ENCODE measurements at places on chromosomes 7 and 10.
A peak's percentile ranks its signal among the peaks of the same experiment; 100 is the strongest.

DNA sequence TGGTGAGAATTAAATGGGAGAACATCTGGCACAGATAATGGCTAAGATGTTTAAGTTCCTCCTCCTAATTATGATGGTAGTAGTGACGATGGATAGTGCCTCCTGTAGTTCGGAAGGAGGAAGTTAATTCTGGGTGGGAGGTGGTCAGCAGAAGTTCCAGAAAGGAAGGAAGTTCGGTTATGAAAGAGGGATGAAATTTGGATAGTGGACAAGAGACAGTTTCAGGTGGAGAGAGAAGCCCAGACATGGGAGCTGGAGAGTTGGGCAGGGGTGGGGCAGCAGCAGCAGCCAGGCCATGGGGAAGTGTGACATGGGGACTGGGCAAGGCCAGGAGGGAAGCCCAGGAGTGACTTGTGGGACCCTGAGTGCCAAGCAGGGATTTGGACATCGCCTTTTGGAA, 99.5 kb downstream of the CCNY start:
- DNase-seq: no peak

GRCh38 chr10:113957013-113957412, 86.7 kb upstream of the ADRB1 start:
- peak; percentile 86 for DNase-seq

DNA sequence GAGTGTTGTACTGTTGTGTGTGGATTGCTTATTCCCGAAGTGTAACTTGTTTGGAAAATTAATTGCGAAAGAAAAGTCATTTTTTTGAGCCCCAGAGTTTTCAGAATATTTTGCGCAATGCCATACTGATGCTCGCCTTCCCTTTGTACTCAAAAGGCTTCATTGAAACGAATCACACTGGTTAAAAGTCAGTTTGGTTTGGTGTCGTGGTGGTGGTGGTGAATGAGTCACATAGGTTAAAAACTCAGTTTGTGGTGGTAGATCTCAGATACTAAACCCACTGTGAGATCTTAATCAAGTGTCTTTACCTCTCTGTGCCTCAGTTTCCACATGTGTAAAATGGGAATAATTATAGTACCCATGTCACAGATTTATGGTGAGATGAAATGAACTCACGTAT, 61.1 kb upstream of the IL6 start:
- peak; percentile 53 for DNase-seq

GRCh38 chr10:118708571-118708970, 46.2 kb downstream of the CACUL1 start:
- no peak for DNase-seq

DNA sequence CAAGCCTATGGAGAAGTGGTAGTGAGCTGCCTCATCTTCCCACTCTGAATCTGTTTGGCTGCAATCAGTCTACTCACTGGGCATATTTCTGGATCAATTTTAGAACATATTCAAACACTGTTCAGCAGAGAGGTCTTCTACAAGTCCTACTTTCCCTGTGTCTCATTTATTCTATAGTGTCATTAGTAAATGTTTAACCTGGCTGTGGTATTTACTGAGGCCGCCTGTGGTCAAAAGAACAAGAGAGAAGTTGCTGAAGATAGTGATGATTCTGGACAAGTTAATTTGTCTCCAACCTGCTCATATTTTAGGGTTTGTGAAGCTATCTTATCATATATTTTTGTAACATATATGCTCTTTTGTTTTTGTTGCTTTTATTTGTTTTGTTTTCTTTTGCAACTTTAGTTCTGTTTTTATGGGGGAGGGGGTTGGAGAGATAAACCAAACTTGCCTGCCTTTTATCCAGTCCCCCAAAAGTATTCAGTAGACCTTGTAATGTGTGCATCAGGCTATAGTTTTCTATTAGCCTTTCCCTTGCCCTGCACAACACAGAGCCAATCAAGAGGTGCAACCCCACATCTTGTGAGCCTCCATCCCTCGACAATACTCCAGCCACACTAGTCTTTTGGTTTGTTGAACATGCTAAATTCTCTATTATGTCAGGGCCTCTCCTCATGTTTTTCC, 362.8 kb upstream of the MBL2 start:
- no peak for DNase-seq

- DNase-seq: no peak
Measured at GRCh38 chr7:158020706-158021095, 566.9 kb downstream of the PTPRN2 start.

GRCh38 chr7:159238541-159238940, 93.9 kb upstream of the VIPR2 start:
- no peak for DNase-seq

DNA sequence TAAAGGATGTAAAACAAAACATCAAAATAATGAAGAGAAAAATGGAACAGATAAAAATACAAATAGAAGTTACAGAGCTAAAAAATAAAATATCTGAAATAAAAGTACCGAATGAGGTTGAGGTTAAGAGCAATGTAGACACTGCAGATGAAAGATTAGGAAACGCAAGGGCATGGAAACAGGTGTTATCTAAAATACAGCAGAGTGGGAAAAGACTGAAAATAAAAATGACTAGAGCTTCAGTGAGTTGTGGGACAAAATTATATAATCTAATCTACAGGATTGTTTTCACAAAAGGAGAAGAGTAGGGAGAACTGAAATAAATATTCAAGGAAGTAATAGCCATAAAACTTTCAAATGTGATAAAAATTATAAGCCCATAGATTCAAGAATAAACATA, 123.8 kb downstream of the PTEN start:
- no peak for DNase-seq

All from fibroblast of skin of right quadriceps (primary cell).